ENCODE measurements at places on chromosomes 13 and 19.

DNA sequence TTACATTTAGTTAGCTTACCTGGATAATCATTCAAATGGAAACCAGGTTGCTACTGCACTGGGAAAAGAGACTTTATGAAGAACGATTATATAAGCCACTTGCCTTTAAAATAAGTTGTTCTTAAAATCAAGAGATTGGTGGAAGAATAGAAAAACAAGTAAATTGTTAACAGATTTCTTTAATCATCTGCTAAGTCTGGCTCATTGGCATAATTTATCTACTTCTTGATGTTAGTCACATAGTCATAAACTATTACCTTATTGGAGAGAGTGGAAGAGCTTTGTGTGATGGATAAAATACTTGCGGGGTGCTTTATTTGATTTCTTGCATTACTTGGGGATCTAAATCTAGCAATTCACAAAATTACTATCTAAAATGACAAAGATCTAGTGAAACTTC is 6.8 kb downstream of the LSM14A start:
- DNase-seq = no peak

DNA sequence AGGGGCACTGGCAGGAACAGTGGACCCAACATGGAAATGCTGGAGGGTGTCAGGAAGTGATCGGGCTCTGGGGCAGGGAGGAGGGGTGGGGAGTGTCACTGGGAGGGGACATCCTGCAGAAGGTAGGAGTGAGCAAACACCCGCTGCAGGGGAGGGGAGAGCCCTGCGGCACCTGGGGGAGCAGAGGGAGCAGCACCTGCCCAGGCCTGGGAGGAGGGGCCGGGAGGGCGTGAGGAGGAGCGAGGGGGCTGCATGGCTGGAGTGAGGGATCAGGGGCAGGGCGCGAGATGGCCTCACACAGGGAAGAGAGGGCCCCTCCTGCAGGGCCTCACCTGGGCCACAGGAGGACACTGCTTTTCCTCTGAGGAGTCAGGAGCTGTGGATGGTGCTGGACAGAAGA is 4.1 kb downstream of the KLK2 start:
- no peak for DNase-seq

DNA sequence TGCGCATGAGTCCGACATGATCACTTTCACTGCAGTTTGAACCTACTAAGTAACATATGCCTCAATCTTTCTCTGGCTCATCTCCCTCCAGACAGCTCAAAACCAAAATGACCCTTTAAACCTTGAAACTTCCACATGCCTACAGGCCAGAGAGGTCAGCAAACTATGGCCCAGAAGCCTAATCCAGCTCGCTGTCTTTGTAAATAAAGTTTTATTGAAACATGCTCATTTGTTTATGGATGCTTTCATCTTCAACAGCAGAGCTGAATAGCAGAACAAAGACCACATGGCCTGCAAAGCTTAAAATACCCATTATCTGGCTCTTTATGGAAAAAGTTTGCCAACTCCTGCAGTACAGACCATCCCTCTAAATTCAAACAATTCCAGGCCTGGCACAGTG is 15.6 kb downstream of the FBXO46 start:
- DNase-seq = no peak

DNA sequence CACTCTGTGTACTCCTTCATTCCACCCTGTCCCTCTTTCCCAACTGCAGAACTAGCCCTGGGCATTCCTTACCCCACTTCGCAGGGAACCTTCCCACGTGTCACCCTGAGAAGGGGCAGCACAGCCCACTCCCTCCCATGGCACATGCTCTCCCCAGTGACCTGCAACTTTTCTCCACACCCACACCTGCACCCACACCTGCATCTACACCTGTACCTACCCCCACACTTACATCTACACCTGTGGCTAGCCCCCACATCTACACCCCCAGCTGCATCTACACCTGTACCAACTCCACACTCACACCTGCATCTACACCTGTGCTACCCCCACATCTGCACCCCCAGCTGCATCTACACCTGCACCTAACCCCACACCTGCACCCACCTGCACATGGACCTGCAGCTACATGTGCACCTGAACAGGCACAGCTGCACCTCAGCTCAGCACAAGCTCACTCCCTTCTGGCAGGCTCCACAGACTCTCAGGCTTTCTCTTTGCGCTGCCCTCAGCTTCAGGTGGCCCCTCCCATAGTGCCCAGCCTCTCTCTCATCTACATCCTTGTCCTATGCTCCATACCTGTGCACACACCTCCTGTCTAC is 234.1 kb downstream of the TUBA3C start:
- DNase-seq = no peak

- no peak for DNase-seq
Observed at GRCh38 chr19:15431396-15432017, 12.7 kb upstream of the AKAP8L start.

DNA sequence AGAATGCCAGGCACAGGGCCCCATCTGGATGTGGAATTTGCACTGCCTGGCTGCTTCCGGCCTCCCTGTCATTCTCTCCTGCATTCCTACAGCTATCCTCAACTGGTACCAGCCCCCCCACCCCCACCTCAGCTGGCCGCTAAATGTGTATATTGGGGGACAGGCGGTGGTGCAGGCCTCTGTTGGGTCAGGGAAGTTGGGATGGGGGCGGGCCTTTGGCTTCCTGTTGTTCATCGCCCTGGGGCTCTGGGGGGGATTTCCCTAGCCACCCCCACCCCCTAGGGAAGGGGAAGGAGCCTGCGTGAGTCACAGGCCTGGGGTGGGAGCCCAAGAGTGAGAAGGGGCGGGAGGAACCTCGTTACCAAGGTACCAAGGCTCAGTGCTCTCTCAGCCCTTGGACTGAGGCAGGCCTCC is 10.6 kb downstream of the POU2F2 start:
- DNase-seq = peak; percentile 89

DNA sequence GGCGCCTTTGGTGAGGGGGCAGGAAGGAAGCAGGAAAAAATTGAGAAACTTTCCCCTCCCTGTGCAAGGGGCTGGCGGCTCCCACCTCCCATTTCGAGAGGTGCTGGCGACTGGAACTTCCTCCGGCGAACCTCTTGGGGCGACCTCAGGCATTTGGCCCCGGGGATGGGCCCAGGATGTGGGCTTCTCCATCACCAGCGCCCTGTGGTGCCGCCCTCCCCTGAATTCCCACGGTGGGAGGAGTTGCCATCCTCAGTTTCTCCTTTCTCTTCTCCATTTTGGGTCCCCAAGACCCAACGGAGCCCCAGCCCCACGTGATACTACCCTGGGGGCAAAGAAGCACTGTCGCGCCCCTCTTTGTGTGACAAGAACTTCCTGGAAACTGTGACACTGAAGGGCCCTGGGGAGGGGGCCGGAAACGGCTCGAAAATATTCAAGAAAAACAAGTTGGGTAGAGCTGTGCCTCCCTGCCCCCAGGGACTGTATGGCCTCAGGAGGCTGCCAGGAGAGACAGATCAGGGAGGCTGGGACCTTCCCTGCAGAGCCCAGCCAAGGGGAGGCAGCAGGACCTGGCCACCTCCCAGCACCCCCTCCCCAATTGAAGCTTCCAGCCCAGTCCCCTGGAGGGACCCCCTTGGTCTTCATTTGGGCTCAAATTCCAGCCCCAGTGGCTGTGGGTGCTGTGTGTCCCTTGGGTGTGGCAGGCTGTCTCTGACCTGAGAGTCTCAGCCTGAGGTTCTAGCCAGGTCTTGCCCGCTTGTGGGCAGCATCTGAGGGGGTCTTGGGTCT is 16.2 kb upstream of the AP1M2 start:
- peak; percentile 89 for DNase-seq

GRCh38 chr13:113452942-113453901 is at the start of gene ADPRHL1:
Gene ADPRHL1, minus strand, starts transcription at chr13:113453488. Its CDS starts 51 bp downstream, at chr13:113453437.
- peak; percentile 44 for DNase-seq

- no peak for DNase-seq
Observed at GRCh38 chr13:33849211-33849610, 31.3 kb downstream of the RFC3 start.

DNA sequence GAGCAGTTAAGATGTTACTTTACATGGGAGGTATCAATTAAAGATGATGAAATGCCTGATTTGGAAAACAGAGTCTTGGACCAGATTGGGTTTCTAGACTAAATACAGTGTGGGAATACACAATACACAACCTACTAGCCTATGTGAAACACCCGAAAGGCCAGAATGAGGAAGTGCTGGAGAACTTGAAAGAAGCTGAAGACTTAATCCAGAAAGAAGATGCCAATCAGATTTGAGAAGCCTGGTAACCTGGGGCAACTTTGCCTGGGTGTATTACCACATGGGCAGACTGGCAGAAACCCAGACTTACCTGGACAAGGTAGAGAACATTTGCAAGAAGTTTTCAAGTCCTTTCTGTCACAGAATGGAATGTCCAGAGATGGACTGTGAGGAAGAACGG is 43.2 kb downstream of the N4BP2L1 start:
- DNase-seq = peak; percentile 25

DNA sequence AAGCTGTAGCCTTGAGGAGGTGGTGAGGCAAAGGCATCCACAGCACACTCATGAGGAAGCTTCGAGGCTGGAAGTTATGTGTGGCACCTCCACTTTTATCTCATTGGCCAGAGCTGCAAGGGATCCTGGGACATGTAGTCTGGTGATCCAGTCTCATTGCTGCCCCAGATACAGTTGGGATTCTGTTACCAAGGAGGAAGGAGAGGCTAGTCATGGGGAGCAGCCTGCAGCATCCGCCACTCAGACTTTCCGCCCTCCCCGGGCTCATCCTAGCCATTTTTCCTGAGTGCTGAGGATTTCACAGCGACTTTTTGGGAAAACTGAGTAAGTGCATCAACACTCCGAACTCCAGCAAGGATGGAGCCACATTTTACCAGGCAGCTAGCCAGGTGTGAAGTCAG is 74.4 kb downstream of the DPF1 start:
- peak; percentile 11 for DNase-seq

- DNase-seq = no peak
Observed at GRCh38 chr13:37070956-37071355, 11.5 kb upstream of the SUPT20H start.

DNA sequence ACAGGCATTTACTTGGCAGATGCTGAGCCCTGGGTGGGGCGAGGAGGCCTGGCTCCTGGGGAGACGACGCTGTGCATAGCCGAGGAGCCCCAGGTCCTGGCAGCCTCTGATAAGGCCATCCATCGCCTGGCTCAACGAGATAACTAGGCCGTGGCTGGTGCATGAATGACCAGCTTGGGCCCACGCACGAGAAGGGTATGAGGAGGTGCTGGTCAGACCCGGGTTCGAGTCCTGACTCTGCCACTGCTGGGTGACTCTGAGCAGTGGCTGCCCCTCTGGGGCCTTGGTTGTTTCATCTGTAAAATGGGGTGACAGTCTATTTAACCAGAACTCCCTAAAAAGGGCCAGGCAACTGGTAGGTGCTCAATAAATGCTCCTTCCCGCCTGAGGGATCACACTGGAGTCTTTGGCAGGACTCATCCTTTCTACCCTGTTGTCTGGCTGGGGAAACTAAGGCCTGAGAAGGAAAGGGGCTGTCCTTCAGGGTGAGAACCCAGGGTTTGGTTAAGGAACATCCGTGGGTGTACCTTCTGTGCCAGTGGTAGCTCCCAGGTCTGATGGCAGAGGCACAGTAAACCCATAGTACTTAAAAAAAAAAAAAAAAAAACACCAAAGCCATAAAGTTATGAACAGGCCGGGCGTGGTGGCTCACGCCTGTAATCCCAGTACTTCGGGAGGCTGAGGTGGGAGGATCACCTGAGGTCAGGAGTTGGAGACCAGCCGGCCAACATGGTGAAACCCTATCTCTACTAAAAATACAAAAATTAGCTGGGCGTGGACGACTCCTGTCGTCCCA is 8.1 kb upstream of the ARRDC2 start:
- no peak for DNase-seq

DNA sequence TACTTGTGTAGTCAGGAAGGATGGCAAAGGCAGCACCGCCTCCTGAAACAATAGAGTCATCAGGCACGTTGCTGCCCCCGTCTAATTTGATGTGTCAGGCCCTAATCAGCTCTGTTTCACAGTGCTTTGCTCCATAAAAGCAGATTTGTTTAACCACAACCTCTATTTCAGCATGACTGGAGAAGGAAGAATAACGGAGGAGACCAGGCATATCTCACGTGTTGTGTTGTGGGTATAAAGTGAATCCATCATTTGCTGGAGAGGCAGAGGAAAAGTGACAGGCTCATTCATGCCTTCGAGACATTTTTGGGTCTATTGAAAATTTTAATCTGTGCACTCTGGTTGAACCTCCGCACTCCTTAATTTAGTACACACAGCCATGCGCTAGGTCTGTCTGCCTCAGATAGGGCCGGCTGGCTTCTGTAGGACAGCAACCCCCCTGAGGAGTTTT is 940.4 kb upstream of the SLC10A2 start:
- no peak for DNase-seq

GRCh38 chr19:50486823-50487515 is 10.3 kb upstream of the GARIN5A start:
- DNase-seq = peak; percentile 58

GRCh38 chr13:19985219-19985556 is 26.7 kb downstream of the ZMYM2 start:
- no peak for DNase-seq

GRCh38 chr19:14677464-14677863 is 2.8 kb upstream of the ADGRE3 start:
- no peak for DNase-seq

DNA sequence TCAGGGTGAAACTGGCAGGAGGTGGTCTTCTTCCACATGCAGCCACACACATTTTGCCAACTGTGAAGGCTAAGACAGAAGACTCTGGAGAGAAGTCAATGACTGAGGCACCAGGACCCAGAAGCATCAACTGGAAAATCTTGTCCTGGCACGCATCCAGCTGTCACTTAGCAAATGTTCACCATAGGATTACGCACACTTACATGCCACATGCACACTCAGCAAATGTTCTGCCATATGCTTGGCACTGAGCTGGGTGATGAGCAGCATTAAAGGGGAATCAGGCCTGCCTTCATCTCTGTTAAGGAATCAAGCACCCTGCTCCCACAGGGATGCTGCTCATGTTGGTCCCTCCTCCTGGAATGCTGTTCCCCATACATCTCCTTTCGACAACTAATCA is 5.1 kb downstream of the ZNF599 start:
- DNase-seq = no peak

DNA sequence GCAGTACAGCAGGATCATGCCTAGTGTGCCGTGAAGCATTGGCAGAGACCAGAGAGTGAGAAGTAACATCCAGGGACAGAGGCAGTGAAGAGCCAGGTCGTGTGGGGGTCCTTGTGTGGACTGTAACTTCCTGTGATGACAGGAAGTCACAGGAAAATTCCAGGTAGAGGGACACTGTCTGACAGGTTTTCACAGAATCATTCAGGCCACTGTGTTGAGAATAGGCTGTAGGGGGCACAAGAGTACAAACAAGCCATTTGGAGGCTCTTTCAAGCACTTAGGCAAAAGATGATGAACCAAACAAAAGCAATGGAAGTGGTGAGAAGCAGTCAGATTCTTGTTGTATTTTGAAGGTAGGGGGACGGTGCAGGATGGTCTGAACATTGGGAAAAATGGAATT is 46.4 kb downstream of the N4BP2L1 start:
- DNase-seq = peak; percentile 44

Data from NB4 (cell line).